ENCODE measurements at places on chromosomes 3 and 15.

DNA sequence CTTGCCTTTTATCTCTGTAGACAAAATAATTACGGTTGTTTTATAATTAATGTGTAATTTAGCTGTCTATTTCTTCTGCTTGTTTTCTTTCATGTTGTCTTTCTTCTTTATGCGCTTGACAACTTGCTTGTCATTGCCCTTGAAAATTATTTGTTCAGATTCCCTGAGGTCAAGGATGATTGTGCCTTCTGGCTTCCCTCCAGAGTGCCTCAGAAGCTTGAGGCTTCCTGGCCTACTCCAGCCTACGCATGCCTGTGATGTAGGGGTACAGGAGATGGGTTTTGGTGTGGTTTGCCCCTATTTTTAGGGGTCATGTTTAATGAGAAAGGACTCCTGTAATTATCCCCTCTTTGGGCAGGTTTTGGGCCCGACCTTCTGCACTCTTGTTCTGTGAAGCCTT is 231.5 kb downstream of the SV2B start:
- no peak for DNase-seq

GRCh38 chr15:84649706-84650105 is 4.4 kb downstream of the WDR73 start:
- DNase-seq, result no peak

- DNase-seq, result no peak
Observed at GRCh38 chr3:116048991-116049390, 396.3 kb downstream of the LSAMP start.

DNA sequence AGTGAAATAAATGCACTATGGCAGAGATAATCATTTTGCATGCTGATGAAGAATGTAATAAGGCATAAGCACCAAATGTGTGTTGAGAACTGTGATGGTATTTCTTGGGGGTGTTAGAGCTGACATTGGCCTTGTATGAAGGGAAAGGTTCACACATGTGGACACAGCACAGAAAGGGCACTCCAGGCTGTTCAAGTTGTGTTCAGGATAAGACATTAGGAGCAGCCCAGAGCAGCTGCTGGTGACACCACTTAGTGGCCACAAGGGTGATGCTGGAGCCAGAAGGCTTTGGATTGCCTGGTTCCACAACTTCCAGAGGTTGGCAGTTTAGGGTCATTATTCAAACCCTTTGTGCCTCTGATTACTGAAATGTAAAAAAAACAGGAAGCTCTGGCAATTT is 155.4 kb downstream of the GOLGA6L6 start:
- no peak for DNase-seq

DNA sequence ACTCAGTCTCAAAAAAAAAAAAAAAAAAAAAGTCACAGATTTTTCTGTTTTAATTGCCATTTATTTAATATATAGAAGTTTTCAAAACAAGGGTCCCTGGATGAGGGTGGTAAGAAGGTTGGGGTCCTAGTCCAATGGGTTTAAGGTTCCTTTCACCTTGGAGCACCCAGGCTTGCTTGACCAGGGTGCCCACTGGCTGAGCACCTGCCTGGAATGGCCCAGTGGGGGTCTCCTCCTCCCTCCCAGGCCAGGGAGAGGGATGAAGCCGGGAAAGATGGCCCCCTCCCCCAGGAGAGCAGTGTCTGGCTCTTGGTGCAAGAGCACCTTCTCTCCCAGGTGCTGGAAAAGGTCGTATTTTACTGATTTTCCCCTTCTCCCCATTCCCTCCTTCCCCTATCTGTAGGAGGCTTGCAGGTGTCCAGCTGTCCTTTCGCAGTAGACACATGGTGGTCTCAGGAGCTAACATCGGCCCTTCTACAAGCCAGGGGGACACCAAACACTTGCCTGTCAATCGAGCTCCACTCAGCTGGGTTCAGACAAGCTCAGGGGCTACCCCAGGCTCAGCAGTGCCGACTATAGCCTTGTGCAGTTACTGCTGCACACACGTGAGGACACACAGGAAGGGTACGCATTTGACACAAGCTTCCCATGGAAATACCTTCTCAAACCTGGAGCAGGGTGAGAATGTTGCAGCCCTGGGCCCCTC is 112.3 kb upstream of the KLF13 start:
- no peak for DNase-seq

- no peak for DNase-seq
Observed at GRCh38 chr15:56794165-56794552, 60.9 kb upstream of the ZNF280D start.

GRCh38 chr3:183328164-183328563 is 75.1 kb downstream of the B3GNT5 start:
- DNase-seq, result no peak

DNA sequence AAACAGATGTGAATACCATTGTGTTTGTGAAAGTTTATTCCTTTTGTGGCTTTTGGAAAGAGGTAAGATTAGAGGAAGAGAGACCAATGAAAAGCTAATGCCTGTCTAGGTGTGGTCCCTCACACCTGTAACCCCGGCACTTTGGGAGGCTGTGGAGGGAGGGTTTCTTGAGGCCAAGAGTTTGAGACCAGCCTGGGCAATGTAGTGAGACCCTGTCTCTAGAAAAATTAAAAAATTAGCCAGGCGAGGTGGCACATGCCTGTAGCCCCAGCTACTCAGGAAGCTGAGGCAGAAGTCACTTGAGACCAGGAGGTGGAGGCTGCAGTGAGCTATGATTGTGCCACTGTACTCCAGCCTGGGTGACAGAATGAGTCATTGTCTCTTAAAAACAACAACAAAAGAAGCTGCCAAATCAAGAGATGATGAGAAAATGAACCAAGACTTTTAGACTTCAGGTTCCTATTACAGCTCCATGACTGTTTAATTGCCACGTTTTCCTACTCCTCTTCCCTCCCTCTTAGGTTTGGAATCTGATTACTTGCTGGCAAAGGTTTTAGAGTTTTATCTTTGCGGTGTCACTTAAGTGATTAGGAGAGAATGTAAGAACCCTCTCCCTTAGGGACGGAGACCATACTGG is 68.7 kb downstream of the CGNL1 start:
- no peak for DNase-seq

DNA sequence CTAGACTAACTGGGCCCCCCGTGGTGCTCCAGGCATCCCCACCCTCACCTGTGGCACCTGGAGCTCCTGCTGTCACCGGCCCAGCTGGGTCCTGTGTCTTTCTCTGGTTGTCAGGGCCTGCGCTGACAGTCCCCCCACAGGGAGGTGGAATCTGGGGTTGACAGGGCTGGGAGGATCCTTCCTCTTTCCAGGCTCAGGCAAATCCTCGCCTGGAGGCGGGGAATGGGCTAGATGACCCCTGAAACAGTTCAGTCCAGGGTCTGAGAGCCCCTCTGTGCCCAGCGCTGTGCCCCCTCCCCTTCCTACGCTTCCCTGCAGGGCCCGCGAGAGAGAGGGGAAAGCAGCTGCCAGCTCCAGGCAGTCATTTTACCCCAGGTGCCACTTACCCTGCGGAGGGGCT is 50.1 kb upstream of the MCF2L2 start:
- DNase-seq, result no peak

DNA sequence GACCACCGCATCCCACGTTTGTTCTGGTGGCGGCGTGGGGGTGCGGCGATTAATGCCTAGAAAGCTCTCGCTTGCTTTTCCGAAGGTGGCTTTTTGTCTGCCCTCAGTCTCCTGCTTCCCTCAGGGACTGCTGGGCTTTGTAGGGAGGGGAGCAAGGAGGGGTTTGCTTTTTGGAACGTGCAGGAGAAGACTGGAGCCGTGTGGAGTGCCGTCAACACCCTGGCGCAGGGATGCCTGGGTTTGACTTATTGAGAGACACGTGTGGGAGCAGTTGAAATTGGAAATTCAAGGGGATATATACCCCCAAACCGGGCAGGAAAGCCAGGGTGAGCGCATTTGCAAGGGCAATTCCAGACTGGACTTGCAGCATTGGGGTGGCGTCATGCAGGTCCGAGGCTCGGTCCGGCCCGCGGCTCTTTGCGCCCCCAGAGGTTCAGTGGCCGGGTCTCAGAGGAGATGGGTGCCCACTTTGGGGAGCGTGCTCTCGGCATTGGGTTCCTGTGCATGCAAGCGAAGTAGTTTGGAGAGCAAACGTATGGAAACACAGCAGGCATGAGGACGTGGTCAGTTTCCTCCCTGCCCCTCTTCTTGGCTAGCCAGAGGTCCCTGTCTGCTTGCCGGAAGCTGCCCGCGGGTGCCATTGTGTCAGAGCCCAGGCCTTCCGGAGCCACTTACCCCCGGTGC is 2.1 kb downstream of the EPHB1 start:
- no peak for DNase-seq

DNA sequence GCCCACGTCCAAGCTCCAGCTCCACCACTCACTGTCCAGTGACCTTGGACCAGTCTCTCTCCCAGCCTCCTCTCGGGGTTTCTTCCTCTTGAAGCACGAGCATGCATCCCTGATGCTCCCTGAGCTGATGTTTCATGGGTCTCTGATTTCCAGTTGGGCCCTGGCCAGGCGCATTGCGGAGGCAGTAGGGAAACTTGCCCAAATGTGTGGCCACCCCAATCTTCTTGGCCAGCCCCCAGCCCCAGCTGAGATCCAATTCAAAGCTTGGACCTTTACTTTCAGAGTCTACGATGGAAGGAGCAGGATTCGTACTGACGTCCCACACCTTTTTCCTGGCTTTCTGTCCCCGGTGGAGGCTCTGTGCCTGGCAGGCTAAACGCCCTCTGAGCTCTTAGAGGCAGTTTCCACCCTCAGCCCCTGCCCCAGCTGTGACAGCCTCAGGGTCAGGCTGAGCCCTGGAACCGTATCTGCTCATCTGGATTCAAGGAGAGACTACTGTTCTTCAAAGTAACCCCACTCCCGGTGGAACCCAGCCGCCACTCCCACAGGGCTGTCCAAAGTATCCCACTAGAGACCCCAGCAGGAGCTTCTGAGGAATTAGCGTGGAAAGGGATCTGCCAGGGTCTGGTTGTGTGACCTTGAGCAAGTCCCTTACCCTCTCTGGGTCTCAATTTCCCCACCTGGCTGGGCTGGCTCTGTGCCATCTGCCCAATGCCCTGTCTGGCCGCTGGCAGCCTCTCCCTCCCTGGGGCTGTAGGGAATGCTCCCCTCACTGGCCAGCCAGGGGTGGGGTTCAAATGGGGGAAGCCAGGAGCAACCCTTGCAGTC is 37.4 kb downstream of the CPN2 start:
- peak; percentile 76 for DNase-seq

- peak; percentile 58 for DNase-seq
Observed at GRCh38 chr15:65184305-65184867, 756 bp downstream of the CLPX start.

GRCh38 chr3:43268636-43269035 is 17.7 kb upstream of the SNRK start:
- no peak for DNase-seq

- peak; percentile 77 for DNase-seq
Observed at GRCh38 chr3:177824190-177824786, 627.0 kb upstream of the TBL1XR1 start.

DNA sequence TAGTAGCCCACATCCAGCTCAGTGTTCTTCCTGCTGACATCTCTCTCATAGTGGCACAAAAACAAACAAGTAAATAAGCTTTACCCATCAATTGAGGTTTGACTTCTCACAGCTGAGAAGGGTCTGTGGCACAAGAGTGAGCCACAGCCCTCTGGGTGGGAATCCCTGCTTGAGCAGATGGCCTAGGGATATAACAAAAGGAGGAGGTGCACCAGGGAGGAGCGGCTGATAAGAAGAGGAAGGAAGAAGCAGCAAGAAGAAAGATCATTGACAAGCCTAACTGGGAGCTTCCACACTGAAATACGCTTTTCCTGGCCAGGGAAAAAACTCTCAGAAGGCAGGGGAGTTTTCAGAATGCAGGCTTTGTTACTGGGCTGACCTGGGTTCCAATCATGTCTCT is 279.8 kb downstream of the UACA start:
- DNase-seq, result no peak

DNA sequence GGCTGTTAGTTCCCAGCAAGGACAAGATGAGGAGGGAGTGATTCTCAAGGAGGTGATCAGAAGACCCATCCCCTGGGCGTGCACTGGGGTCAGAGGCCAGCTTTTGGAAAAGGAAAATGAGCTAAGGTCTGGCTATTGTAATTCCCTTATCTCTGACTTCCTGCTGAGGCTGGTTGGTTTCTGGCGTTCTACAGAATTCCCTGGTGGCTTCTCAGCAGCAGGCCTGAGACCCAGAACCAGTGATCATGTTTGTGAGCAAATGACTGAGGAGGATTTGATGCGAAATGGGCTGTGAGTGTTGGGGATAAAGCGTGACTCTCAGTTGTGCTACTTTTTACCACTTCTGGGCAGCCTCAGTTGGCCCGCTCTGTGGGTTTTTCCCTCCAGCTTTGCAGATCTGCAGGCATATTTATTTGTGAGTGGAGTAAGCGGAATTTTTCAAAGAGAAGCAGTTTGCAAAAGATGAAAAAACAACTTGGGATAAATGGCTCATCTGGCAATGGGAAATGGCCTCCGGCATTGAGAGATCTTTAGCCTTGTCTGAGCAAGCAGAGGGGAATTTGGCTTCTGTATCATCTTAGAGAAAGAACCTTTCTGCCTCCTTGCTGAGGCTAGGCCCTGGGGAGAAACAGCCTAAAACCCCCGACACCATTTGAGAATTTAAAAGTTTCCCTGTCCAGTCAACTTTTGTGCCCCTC is 102.7 kb downstream of the SLCO3A1 start:
- no peak for DNase-seq

DNA sequence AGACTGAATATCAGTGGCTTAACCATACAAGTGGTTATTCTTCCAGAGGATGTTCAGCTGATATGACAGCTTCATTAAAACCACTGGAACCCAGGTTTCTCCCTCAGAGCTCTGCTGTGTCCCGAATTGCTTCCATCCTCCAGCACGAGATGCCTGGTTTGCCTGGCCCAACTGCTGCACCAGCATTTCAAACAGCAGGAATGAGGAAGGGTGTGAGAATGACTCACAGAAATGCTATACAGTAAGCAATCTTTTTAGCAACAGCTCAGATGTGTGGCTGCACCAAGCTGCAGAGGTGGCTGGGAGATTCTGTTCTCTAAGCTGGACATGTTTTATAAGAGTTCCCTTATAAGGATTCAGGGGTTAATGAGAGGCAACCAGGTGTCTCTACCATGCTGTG is 271.0 kb downstream of the GABRG3 start:
- no peak for DNase-seq

DNA sequence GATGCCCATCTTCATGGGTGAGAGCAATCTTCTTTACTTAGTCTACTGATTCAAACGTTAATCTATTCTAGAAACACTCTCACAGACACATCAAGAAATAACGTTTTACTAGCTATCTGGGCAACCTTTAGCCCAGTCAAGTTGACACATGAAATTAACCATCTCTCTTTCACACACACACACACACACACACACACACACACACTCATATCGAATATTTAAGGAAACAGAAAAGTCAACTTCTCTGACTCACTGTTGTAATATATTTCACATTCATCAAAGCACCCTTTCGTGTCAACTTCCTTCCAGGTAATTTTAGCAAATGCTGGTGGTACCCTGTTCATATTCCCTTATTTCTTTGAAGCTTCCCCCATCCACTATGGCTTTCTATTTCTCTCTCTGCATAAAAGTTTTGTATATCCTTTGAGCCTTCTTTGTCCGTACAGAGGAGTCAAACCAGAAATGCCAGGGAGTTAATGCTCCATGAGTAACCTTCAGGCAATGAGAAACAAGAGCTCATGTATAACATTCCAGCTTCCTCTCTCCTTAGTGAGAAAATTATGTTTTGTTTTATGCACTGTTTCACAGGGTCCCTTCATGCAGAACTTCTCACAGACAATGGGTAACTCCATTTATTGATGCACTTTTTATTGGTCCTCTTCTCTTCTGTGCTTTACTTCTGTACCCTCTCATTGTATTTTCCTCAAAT is 335.5 kb upstream of the CBLB start:
- DNase-seq, result no peak

GRCh38 chr15:22845289-22845900 is 6.9 kb downstream of the NIPA2 start:
- no peak for DNase-seq
